ENCODE measurements at places on chromosomes 13 and 19.

DNA sequence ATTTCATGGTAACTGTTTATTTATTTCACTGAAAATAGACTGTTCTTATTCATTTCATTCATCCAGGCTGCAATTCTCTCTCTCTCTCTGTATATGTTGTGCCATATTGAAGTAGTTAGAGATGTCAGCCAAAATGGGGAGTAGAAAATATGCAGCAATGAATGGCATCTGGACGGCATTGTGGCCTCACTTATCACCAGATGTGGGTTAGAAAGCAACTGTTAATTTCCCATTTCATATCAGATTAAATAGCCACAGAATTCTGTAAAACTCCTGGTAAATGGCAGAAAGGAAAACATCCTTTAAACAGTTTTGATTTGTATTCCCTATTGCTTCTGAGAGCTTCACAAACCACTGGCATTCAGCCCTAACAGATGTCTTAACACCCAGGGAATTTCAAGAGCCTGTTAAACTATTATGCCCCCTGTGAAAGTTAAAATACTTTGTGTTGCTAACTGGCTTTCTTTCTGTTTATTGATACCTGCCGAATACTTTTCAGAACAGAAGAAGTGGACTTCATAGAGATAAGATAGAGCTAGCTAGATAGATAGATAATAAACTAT lies 1763.3 kb upstream of the MIR17HG start:
- no peak for DNase-seq

DNA sequence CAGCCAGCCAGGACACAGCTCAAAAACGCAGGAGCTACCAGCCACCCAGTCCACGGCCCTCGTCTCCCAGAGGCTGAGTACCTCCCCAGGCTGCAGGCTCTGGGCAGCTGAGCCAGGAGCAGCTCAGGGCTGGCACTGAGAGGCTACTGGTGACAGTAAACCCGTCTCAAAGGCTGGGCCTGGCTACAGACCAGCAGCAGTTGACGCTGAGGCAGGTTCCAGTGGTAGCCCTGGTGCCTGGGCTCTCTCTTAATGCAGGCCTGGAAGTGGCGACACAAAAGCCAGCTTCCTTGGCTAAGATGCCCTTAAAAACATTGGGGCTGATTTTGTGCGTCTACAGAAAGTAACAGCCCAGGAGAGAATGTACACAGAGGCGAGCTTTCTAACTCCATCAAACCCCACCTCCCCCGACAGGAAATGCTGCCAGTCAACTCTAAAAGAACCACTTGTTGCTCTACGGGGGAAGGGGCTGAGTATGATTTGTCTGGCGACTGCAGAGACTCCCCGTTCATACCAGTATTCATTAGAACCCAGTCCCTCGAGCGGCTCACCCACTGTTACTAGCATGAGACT lies 126.3 kb downstream of the STK24 start:
- peak; percentile 31 for DNase-seq

DNA sequence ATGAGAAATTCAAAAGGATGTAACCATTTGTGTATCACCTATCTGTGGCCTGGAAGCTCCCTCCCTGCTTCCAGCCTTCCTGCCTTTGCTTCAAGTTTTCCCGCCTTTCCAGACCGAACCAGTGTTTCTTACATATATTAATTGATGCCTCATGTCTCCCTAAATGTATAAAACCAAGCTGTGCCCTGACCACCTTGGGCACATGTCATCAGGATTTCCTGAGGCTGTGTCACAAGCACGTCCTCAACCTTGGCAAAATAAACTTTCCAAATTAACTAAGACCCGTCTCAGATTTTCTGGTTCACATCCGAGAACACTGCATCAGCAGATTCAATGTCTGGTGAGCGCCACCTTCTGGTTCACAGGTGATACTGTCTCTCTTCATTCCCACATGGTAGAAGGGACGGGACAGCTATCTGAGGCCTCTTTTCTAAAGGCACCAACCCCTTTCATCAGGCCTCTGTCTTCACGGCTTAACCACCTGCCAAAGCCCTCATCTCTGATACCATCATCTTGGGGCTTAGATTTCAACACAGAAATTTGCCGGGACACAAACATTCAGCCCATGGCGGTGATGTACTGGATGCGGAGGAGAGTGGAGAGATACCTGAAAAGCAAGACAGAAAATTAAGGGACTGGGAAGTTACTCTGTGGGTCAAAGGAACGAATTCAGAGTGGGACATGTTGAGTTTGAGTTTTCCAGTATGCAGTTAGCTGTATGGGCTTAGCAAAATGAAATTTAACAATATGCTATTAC lies 58.7 kb upstream of the PABPC3 start:
- DNase-seq: peak; percentile 73

- DNase-seq: no peak
Observed at GRCh38 chr19:32171719-32172151, 173.7 kb upstream of the ZNF507 start.

GRCh38 chr19:17479325-17479791 lies 9.0 kb downstream of the SLC27A1 start:
- no peak for DNase-seq

- DNase-seq: no peak
Observed at GRCh38 chr13:67075239-67075638, 154.9 kb downstream of the PCDH9 start.

DNA sequence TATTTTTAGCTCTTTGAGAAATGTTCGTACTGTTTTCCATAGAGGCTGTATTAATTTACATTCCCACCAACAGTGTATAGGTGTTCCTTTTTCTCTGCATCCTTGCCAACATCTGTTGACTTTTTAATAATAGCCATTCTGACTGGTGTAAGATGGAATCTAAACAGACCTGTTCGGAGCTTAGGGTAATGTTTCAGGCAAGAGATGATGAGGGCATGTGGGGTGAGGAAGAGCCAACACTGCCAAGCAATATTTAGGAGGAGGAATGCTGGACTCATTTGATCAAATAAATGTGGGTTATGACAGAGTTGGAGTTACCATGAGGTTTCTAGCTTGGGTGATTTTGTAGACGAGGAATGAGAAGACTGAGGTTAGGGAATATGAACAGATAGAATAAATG lies 382.9 kb downstream of the KLF12 start:
- no peak for DNase-seq

DNA sequence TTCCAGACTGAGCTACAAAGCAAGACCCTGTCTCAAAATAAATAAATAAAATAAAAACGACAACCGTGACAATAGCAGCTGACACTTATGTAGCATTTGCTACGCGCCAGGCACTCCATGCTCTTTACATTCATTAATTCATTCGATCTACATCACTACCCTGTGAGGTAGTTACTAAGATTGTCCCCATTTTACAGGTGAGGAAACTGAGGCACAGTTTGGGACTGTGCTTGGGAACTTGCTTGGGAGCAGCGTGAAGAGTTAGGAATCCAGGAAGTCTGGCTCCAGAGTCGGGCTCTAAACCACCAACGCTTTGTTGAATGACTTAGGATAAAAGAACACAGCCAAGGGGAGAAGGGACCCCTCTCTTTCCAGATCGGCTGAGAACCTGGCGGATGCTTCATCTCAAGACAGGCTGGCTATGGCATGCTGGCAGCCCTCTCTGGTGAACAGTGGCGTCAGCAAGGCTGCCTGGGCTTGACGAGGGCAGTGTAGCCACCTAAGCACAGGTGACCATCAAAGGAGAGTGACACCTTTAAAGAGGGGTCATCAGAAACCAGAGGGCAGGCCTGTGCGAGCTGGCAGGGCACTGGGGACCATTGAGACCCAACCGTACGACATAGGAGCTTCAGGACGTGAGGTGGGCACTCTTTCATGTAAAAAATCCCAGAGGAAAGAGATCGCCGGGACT lies 591 bp downstream of the DOHH start:
- no peak for DNase-seq

DNA sequence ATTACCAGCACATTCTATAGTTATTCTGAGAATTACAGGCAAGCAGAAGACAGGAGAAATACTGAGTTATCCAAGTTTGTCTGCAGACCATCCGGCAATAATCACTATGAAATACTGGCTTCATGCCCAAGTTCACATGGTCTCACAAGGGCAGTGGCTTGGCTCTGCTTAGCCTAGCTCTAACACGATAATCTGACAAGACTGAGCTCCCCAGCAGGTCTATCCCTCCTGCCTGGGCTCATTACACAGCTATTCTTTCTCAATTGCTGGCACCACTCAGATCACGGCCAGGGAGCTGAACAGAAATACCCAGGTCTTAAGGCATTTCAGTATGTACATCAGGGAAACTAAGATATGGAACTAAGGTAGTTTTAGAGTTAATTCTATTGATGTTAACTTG lies 361.6 kb upstream of the PCDH20 start:
- DNase-seq: no peak

- no peak for DNase-seq
Observed at GRCh38 chr19:423691-424466, 14.9 kb upstream of the C2CD4C start.

GRCh38 chr19:43525836-43526771 lies 897 bp downstream of the ETHE1 start:
- no peak for DNase-seq

- no peak for DNase-seq
Observed at GRCh38 chr19:51735759-51736449, 12.1 kb upstream of the HAS1 start.

- DNase-seq: no peak
Observed at GRCh38 chr19:15864824-15865223, 33.0 kb downstream of the CYP4F2 start.

DNA sequence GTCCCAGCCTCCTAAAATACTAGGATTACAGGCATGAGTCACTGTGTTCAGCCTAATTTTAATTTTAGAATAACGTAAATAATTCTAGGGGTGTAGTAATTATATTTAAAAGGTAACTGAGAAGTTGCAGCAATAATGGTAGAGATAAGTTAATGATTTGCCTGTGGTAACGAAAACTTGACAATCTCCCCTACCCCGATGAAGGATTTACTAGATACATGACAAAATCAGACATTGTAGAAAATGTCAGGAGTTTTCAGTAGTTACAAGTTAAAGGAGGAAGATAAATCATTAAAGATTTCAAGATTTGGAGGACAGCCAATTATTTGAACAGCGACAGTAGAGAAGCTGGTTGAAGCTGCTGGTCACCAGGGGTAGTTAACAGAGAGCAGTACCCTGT lies 652.2 kb upstream of the PCDH20 start:
- no peak for DNase-seq

DNA sequence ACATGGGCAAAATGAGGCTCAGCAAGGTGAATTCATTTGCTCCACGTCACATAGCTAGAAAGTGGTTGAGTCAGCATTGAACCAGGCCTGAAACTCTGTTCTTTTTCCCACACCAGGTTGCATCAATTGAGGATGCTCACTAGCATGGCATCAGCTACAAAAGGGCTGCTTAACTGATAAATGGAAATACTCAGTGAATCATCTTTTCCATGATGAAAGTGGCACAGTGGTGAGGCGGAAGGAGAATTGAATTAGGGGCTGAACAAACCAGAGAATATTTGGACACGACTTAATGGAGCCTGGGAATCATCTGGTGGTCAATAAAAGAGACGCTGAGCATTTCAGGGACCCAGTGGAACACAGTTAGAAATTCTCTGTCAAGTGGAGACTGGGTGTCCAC lies 320.1 kb upstream of the MAB21L1 start:
- no peak for DNase-seq

GRCh38 chr19:8610041-8610935 lies at the start of gene ADAMTS10:
TSS of gene ADAMTS10 (minus strand) at chr19:8610715. CDS start at chr19:8605710, 5,005 bp downstream.
- no peak for DNase-seq

DNA sequence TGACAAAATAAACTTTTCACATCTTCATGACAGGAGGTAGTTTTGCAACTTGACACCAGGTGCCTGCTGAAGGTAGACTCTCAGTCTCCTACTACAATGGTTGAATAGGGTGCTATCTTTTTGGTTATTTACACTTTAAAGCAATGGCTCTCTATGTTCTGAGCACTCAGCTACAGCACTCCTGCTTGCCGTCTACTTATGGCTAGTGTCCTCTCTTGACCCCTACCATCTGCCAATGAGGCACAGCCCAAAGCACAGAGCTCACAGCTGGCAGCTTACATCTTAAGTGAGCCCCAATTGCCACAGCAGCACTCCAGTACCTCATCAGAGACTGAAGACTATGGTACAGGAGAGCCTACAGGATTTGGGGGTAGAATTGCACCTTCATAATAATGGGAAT lies 11.4 kb downstream of the ZNF708 start:
- DNase-seq: no peak

DNA sequence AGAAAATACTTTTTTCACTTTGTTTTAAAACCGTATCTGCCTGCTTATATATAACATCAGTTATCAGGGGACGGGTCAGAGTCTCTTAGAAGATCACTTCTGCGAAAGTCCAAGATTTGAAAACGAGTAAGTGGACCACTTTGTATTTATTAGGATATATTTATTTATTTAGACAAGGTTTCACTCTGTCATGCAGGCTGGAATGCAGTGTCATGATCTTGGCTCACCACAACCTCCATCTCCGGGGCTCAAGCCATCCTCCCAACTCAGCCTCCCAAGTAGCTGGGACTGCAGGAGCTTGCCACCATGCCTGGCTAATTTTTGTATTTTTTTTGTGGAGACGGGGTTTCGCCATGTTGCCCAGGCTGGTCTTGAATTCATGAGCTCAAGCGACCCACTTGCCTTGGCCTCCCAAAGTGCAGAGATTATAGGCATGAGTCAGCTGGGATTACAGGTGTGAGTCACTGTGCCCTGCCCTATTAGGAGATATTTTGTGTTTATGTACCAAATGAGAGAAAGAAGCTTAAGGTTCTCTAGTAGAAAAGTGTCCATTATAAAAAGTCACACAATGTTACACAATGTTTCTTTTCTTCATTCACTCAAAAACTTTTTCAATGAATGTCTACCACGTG lies 39.5 kb downstream of the RASL11A start:
- no peak for DNase-seq

DNA sequence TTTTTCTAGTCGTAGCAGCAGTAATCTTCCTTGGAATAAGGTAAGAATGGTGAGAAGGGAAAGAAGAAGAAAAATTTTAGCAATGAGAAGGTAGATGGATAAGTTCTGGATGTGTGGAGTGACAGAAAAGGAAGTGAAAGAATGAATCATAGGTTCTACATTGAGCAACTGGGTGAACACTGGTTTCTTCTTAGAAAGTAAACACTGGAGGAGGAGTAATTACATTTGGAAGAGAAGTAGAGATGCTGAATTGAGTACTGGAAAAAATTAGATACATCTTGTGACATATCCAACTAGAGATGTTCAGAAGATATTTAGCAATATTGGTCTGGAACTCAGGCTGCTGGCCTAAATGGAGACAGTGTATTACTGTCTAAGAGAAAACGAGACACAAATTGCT lies 148.5 kb downstream of the GPC5 start:
- no peak for DNase-seq

Data from activated CD4-positive, alpha-beta T cell treated with anti-CD3 and anti-CD28 coated beads, Interleukin-2, Interleukin-4, amounts not matched to agents 100 ng/mL and 50 ng/mL, durations not matched to agents 16 hours and 8 hours (primary cell).